ENCODE measurements at places on chromosomes 4 and X.

GRCh38 chr4:84940960-84941359 lies 25.5 kb downstream of the WDFY3 start:
- DNase-seq, result no peak

DNA sequence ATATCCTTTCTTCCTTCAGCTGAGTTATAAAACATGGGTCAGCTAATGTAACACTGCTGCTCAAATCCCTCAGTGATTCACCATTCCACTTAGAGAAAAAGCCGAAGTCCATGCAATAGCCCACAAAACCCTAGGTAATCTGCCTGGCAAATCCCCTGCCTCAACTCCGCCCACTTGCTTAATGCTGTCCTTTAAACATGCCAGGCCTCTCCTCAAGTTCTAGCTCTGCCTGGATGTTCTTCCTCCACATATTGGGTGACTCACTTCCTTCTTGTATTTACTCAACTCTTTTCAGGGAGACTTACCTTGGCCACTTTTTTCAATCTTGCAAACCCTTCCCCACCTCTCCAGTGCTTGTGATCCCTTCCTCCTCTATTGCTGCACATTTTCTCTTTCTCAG lies 89.8 kb downstream of the EMCN start:
- DNase-seq, result no peak

DNA sequence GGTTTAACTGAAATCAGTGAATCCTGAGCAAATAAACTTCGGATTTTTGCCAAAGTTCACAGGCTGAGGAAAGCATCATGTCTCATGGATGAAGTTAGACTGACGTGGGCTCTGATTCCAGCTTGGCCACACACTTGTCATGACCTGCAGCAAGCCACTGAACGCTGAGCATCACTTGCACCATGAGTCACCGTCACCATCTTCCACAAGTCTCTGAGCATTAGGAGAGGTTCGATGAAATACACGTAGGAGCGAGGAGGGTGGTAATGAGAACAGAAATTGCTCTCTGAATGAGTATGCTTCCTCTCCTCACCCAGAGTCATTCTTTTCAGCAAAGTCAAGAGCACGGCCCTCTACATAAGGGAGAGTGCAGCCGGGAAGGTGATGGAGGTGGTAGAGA lies 3.8 kb upstream of the TRIML2 start:
- DNase-seq, result no peak

DNA sequence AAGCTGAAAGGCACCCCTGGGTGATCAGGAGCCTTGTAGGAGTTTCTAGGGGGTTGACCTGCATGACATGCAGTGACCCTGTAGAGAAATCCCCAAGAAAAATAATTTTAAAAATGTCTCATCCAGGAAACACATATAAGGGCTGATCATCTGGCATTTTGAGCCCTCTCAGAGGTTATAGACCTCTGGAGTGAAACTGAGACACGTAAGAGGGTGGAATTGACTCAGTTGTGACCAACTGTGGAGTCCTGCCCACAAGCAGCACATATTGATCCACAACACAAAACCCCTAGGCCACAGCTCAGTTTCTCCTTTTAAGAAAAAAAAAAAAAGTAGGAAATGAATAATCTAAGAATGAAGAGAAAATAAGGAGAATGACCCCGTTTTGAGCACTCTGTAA lies 32.5 kb upstream of the MTMR8 start:
- no peak for DNase-seq

- no peak for DNase-seq
These were observed 723.1 kb downstream of the ADGRL3 start for GRCh38 chr4:61923179-61923578.

GRCh38 chr4:24794916-24795665 lies at the start of gene SOD3:
TSS of gene SOD3 (plus strand) at chr4:24795573. CDS start at chr4:24799522, 3,949 bp downstream.
- peak; percentile 13 for DNase-seq

- no peak for DNase-seq
These were observed at the start of gene SPATA18 for GRCh38 chr4:52051213-52051614. TSS of gene SPATA18 (plus strand) at chr4:52051304. CDS start at chr4:52051705, 401 bp downstream.

- DNase-seq, result no peak
These were observed 1071.8 kb downstream of the FAT4 start for GRCh38 chr4:126386512-126386911.

DNA sequence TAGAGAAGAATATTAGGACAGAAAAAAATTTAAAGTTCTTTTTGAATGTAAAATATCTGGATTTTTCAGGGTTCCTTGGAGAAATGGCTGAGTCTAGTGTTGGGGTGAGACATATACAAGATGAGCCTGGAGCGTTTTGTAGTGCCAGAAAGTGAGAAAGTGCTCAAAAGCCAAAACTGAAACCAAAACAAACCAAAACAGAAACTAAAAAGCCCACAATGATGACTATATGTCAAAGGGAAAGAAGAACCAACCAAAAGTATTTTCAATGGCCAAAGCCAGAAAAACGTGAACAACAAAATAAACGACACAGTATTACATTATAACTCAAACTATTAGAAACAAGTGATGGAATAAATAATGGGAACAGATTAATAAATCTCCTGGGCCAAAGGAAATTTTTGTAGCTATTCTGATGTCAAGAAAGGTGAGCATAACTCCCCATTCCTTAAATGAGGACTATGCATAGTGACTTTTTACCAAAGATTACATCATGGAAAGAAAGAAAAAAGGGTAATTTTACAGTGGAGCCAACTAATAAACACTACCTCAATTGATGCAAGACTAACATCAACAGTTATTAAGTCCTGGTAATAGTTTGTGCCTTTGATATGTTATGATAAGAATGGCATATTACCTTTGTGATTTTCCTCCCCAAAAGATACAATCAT lies 1137.6 kb downstream of the C4orf33 start:
- no peak for DNase-seq

- no peak for DNase-seq
These were observed 394.8 kb downstream of the CFAP47 start for GRCh38 chrX:36314303-36314702.

DNA sequence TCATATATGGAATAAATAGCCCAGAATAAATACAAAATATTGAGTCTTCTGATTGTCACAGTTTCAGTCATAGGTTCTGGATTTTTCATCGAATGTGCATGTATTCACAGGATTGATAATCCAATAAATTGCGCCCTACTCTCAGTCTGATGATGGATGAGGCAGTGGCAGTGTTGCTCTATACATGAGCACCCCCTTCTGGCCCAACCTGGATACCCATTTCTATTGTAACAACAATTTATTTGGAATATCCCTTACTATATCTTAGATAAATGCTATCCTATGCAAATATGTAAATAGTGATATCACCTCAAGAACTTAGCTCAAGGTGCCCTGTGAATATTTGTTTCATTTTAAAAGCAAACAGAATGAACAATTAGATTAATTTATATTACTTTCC lies 733.7 kb upstream of the PABPC4L start:
- peak; percentile 27 for DNase-seq

GRCh38 chr4:14874990-14875389 lies 127.3 kb upstream of the CPEB2 start:
- DNase-seq, result no peak

DNA sequence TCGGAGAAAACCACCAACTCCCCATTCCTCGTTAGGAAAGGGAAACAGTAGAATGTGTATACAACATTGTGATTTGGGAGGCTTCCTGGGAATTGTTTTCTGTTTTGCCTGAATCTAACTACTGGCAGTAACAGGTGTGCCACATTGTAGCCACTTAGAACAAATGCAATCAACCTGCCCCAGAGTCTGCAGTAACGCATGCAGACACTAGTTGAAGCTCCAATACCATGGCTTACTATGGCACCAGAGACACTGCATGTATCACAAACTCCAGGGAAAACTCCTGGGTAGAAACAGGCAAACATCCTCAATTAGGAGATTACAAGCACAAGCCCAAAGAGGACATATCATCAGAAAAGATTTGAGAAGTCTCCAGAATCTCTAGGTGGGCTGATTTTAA lies 154.2 kb upstream of the NEIL3 start:
- DNase-seq, result no peak

GRCh38 chr4:155906554-155907247 lies 3.2 kb downstream of the TDO2 start:
- peak; percentile 9 for DNase-seq

DNA sequence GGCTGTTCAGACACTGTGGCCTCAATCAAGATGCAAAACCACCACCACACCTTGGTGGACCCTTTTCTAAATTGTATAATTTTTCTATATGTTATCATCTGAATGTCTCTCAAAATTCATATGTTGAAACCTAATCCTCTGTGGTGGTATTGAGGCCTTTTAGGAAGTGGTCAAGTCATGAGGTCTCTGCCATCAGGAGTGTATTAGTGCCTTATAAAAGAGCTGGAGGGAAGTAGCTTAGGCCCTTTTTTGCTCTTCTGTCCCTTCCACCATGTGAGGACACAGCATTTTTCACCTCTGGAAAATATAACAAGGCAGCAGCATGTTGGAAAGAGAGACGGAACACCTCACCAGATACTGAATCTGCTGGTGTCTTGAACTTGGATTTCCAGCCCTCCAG lies 30.5 kb upstream of the DKK2 start:
- no peak for DNase-seq

- DNase-seq, result no peak
These were observed 6.3 kb upstream of the SGMS2 start for GRCh38 chr4:107818301-107818910.

DNA sequence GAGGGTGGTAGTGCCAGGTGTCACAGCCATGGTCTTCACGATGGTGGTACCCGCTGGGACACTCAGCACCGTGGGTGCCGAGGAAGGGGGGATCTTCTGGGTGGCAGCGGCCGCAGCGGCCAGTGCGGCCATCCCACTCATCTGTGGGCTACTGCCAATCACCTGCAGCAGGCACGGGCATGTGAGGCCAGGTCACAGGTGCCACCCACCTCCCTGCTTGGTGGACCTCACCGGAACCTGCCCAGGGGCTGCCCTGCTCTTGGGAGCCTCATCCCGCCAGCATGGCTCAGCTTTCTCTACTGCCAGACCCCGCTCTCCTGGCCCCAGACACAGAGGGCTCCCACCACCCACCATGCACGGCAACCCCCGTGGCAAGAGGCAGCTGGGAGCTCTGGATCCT lies 13.0 kb downstream of the HCFC1 start:
- no peak for DNase-seq

DNA sequence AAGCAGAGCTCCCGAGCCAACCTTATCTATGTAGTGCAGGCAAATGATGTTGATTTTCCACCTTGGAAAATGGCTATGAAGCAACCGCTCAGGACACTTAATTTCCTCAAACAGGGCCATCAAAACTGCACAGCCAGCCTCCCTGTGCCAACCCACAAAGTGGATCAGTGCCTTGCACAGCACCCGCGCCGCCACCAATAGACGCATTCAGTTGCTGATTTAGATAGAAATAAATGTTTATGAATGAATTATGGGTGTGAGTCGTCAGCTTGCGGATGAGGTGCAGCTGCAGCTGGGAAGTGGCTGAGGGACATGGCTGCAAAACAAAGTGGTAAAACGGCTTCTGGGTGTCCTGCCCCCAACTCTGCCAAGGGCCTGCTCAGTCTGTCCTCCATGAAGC lies 47.0 kb downstream of the SOD3 start:
- DNase-seq, result no peak

DNA sequence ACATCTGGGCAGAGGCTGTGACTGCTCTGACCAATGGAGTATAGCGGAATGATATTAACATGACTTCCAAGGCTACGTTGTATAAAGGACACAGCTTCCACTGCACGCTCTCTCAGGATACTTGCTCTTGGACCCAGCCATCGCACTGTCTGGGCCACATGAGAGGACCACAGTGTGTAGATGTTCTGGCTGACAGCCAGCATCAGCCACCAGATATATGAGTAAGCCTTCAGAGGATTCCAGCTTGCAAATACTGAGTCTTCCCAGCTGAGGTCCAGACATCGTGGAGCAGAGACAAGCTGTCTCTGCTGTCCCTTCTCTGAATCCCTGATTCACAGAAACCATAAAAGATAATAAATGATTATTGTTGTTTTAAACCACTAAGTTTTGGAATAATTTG lies 146.8 kb upstream of the USP9X start:
- no peak for DNase-seq

- peak; percentile 57 for DNase-seq
These were observed 83.9 kb upstream of the RAI2 start for GRCh38 chrX:17944833-17945497.

GRCh38 chr4:178339769-178340168 lies 897.5 kb upstream of the AGA start:
- DNase-seq, result no peak

DNA sequence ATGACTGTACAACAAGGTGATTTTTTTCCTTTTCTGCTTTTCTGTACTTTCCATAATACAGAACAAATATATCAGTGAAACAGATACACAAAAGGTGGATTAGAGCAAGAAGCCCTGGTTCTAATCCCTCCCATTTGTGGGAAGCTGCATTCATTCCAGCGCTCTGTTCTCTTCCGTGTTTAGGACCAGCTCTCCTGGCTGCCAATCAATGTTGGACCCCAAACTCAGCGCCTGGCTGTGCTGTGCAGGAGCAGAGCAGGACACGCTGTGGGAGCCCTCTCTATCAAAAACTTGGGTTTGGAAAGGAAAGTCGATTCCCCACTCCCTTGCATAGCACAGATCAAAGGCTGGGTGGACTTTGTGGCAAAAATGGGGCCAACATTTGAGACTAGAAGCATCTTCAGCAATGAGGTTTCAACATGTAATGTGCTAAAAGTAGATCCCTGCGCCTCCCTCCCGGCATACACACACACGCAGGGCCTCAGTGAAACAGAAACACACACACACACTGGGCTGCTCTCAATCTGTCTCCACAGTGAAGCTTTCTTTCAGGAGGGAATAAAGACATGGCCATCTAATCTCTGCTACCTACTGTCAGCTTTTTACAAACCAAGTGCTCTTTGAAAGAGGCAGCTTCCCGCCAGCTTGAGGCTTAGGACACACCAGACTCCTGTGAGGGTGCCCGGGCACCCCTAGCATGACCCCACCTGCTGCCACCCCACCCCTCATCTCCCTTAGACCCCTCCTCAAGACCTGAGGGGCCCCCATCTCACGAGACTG lies 12.2 kb downstream of the WDR1 start:
- no peak for DNase-seq

GRCh38 chr4:128831531-128832242 lies 22.2 kb downstream of the JADE1 start:
- peak; percentile 46 for DNase-seq

Measured in NCI-H1092 treated with DMSO at 0.1 percent for 48 hours (cell line).